NCI-H510A (cell line): ENCODE measurements at places on chromosomes 6 and 20.

GRCh38 chr6:108874470-108875160, 26.4 kb downstream of the ARMC2 start:
- DNase-seq = no peak

DNA sequence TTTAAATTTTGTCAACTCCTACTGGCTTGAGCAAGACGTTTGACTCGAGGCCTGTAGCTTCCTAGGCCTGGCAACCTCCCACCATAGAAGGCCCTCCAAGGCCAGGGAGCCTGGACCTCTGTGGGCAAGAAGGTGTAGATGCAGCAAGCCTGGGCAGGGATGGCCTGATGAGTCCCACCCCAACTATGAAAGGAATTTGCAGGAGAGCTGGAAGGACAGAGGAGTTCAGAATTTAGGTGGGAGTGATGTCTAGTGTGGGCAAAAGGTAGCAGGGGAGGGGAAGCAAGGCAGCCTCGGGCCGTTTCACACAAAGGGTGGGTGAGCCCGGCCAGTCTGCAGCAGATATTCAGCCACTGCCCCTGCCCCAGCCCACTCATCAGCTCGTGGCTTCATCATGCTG, 245.2 kb downstream of the CDH26 start:
- DNase-seq = no peak

- no peak for DNase-seq
Measured at GRCh38 chr6:125102891-125103290, 50.7 kb upstream of the TPD52L1 start.

- no peak for DNase-seq
Measured at GRCh38 chr6:30075790-30076732, 492 bp upstream of the RNF39 start.

- DNase-seq = no peak
Measured at GRCh38 chr6:127954082-127954481, 53.2 kb upstream of the THEMIS start.
